ENCODE measurements at places on chromosomes 2 and 18.

- DNase-seq, result no peak
Observed at GRCh38 chr2:37849911-37850310, 75.2 kb upstream of the RMDN2 start.

DNA sequence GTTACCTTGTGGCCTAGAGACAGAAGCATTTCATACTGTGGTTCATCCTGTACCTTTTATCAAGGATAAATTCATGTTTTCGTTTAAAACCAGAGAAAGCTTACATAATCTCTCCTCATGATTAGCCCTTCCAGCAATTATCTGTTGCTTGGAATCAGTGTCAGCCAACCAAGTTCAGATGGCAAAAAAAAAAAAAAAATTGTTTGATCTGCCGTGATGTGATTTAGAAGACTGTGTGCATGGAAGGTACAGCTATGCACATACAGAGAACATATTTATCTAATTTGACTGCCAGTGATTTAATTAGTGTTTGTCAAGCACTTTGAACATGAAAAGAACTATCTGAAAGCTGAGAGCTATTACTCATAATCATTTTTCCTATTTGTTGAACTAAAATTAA is 180.9 kb downstream of the ZEB2 start:
- DNase-seq, result peak; percentile 3

- no peak for DNase-seq
Observed at GRCh38 chr2:121626777-121627524, 22.3 kb downstream of the CLASP1 start.

DNA sequence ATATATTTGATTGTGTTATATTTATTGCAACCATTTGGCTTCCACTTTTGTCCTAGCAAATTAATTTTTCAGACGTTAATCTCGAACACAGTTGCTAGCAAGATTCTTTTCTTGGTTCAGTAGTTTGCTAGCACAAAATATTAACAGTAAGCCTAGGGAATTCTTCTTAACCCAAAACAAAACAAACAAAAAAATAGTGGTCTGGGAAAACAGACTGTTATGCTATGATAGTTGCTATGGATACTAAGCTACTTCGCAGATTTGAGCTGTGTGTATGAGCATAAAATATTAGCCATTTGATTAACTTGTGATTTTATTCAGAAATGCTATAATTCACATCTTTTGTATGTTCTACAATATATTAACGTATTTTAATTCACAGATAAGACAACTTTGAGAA is 541.5 kb upstream of the NETO1 start:
- no peak for DNase-seq

DNA sequence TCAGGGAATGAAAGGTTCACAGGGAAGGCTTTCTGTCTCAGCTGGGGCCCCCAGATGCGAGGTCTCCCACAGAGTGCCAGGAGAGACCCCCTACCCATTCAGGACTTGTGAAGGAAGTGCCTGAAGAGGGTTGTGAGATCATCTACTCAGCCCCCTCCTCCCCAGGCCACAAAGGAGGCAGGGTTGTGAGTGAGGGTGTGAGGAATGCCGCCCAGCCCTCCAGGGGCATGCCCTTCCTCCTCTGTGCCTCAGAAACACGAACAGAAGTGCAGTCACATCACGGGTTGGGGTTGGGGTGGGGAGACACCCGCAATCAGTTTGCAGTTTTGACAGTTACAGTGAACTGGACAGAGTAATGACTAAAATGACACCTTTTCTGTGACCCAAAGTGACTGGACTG is 5.0 kb downstream of the MAL start:
- DNase-seq, result no peak

GRCh38 chr18:35028536-35028935 is 12.7 kb upstream of the MAPRE2 start:
- no peak for DNase-seq

Data from NCI-H1417 (cell line).